ENCODE measurements at places on chromosomes 5 and 9.

DNA sequence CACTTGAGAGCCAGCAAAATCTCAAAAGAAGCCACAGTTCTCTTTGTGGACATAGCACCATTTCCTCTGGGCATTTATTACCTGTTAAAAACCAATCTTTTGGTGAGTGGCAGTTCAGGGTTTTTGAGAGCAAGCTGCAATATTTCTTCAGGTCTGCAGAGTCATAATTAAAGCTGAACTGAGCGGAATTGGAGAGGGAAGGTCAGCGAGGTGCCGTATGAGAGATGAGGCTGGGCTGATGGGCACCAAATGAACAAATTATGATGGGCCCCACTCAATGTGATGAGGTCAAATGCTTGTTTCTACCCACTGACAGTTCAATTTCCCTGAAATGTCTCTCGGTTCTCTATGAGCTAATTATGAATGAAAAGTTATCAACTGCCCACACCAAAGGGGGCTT is 231.9 kb downstream of the AP3B1 start:
- DNase-seq = no peak

- peak; percentile 5 for DNase-seq
These were observed 329.2 kb downstream of the EBF1 start for GRCh38 chr5:158770506-158770905.

- no peak for DNase-seq
These were observed 471.3 kb downstream of the MTRR start for GRCh38 chr5:8340261-8340660.

- no peak for DNase-seq
These were observed 35.0 kb upstream of the PCSK5 start for GRCh38 chr9:75855509-75855908.

DNA sequence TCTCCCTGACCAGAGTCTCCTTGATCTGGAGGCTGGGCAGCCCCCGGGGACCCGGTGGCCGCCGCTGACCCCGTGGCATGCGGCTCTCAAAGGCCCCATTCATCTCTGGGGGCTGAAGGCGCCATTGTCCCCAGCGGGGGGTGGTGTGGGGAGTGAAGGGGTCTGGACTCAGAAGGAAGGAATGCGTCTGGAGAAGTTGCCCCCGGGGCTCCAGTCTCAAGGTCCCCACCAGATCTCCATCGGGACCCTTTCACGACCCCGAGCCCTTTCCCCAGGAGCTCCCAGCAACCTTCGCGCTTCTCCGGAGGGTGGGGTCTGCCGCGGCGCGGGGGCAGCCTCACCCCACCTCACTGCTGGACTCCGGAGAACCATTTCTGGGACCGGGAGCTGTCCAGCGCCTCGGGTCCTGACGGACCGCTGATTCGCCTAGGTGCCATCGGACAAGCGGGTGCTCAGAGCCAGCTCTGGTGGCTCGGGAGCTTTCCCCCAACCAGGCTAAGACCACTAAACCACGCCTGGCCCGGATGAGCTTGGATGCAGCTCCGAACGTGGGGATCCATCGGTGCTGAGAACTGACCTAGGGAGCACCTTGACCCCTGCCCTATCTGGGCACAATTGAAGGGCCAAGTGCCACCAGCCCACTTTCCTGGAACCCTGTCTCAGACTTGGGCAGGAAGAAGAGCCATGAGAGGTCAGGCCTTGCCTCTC is 5.1 kb upstream of the PCDH1 start:
- DNase-seq = no peak

DNA sequence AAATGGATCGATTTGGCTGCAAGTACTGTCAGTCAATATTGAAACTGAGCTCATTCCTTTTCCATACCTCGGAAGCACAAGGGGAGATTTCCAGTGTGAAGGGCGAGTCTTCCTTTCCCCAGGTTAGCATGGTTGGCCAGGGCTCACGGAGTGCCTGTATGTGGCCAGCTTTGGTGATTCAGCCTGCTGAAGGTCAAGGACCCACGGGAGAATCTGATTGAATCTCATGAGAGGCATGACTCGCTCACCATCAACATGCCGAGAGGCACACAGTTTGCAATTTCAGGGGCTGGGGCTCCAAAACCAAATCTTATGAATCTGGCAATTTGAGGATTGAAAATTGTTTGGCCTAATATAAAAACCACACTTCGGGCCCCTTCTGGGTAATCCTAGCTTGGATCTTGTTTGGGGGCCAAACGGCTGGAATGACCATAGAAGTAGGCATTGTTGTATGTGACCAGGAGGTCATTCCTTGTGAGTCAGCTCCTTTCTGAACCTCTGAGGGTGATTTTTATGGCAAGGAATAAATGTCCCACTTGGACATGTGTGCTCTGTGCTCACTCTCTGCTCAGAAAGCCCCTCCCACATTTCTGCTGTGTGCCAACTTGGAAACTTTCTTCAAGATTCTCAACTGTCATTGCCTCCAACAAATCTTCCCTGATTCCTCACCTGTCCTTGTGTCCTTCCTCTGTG is 69.8 kb downstream of the DOCK2 start:
- DNase-seq = no peak

DNA sequence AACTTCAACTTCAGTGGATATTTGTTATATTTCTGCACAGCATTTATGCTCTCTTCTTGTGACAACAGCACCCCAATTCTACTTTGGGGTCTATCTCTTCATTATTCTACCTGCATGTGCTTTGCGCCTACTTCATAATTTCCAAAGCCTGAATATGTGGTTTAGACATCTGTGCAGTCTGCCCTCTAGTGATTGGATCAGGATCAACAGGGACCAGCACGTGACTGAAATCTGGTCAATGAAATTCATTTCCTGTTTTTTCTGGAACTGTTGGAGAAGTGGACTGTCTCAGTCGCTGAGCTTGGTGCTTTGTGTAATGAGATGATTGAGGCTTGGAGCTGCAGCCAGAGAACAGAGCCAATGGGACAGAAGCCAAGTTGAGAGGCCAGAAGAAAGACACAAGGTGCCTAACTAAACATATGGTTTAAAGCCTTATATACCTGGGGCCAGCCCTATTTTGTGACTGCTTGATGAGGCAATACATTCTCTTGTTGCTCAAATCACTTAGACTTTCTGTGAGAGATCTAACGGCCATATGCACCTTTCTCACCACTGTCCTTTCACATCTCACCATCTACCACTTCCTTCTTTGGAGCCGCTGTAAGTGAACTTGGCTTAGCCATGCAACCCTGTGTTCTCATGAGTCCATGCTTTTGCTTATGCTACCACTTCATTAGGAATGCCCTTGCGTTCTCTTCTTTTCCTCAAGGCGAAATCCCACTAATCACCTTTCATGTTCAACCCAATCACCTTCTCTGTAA is 68.8 kb upstream of the PPP2R2B start:
- DNase-seq = no peak

DNA sequence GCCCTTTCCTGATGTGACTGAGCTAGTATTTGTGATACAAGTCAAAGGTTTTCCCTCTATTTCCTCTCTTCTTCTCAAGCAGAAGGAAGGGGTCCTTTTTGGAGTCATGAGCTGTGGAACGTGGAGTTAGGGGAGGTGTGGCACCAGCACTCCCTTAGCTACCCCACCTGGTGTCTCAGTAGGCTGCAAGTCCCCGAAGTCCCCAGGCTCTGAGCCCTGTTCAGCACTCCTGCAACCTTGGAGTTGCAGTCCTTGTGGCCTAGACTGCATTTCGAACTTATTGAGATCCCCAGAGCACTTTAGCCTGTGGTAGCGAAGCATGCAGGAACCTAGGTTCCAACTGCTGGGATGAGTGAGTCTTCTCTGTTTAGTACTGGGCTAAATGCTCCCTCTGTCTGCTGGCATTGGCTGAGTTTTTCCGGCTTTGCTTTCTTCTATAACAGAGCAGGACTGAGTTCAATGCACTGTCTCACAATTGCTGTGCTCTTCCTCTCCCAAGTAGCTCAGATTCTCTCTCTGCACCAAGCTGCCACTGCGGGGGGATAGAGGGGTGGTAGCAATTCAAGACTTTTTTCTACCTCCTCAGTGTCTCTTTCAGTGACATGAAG is 600.7 kb upstream of the CDH9 start:
- no peak for DNase-seq

DNA sequence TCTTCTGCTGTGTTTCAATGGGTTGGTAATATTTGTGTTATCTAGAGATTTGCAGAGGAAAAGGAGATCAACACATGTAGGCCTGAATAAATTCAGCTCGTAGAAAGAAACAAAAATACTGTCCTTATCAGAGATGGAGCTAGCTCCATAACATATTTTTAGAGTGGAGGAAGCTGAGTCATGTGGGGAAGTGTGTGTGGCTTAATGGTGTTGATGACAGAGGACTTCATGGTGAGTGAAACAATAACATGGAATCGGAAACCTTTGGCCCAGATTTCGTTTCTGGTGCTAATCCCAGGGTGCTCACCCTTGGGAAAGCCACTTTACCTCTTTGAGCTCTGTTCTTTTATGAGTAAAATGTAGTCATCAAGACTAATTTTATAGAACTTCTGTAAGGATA is 825.0 kb downstream of the TLR4 start:
- DNase-seq = no peak

GRCh38 chr5:74206579-74207550 is 433.7 kb downstream of the ENC1 start:
- no peak for DNase-seq

DNA sequence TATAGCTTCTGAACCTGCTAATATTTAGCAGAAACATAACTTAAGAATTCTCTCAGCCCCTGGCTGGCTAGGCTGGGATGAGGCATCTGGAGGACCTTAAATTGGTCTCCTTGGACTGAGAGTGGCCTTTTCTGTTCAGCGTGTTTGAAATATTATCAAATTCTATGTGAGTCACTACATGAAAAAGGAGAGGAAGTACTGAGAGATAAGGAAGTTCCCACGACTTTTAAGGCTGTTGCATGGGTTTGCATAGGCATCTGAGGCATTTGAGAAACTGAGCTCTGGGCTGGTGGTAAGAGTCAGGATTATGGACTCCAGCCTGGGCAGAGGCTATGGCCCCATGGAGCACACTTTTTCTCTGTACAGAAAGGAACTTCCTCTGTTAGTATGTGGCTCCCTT is 816.2 kb upstream of the GRAMD2B start:
- DNase-seq = no peak

DNA sequence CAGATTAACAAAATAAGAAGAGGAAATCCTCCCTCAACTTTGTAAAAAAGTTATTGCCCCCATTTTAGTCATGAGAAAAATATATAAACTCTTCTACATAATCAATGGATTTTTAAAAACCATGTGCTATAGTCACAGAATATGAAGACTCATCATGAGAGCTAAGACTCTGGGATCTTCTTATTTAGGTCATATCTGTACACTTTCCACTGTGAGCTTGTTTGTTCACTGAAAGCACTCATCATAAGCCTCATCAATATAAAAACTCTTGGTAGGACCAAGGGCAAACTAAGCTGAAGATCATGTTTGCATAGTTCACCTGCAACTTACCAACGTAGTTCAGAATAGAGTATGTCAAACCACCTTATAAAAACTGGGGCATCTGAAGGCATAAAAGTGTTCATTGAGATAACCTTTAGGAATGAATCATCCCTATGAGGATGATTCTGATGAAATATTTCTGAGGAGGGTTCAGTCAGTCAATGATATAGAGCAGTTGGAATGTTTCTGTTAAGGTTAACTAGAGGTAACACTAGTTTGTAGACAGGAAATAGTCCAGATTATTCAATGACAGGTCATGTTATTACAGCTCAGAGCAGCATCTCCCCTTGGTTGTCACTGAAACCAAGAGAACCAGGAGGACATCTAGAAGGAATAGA is 289.9 kb upstream of the SMC2 start:
- DNase-seq = no peak

GRCh38 chr5:56175021-56175420 is 58.1 kb downstream of the ANKRD55 start:
- DNase-seq = no peak

DNA sequence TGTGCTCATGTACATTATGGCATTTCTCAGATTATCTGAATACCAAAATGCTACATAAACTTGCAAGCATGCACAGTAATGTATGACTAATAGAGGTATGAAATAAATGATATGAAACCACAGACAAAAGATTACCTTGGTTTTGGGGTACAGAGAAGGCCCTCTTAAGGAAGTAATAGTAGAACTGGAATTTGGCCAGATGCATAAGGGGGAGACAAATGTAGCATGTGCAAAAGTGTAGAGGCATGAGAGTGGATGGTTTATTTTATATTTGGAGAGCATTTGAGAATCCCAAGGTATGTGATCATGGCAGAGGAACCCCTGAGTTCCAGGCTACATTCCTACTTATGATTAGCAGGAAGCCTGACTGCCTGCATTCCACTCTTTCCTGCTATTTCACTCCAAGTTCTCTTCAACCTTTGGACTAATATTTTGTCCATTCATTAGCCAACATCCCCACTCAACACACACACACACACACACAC is 74.2 kb downstream of the MAMDC2 start:
- no peak for DNase-seq

DNA sequence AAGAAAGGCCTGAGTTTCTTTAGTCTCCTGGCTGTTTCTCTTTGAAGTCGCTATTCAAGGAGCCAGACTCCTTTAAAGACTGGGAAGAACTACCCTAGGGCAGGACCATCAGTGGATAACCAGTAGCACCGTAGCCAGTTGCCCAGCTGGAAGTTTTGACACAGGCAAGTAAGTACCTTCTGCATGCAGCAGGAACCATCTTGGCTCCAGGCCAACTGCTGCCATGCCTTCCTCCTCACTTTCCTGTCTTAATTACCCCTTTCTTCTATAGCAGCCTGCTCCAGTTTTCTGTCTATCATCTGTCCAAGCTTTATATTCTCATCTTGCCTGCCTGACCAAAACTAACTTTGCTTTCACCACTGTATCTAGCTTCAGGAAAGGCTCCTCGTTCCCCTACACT is 149.7 kb upstream of the SV2C start:
- no peak for DNase-seq

GRCh38 chr5:141343242-141343952 is at the start of gene PCDHGA3:
TSS of gene PCDHGA3 (plus strand) at chr5:141343829. CDS start at chr5:141344034, 205 bp downstream.
- no peak for DNase-seq

DNA sequence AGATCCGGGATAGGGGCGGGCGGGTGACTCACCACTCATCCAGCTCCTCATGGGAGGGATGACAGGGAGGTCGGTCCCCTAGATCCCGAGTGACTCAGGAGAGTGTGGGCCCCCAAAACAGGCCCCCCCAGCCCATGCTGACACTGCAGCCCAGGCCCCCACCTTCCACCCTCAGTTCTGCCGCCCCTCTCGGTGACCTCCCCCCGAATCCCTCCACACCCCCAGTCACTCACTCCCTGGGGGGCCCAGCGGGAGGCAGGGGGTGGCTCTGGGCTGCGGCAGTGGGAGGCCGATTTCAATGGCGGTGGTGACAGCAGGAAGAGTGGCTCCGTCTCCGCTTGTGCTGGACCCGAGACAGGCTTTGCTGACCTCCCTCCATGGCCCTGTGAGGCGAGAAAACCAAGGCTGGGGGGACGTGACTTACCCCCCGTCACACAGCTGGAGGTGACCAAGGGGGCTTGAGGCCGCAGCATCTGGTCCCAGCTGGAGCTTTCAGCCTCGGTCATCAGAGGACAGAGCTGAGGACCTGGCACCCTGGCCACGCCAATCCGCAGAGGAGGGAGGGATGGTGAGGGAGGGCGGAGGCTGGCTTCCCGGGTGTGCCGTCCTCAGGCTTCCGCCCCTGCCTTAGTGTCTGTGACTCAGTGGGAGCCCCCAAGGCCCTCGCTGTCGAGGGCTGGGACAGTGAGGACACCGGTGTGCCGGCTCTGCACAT is 9.0 kb downstream of the GPSM1 start:
- no peak for DNase-seq

GRCh38 chr9:131720330-131720729 is 19.5 kb downstream of the RAPGEF1 start:
- DNase-seq = no peak
